Activated naive CD4-positive, alpha-beta T cell treated with anti-CD3 and anti-CD28 coated beads, Interleukin-2, amount 50 U/mL, for 16 hours (primary cell): ENCODE measurements at places on chromosomes 7 and 10.

DNA sequence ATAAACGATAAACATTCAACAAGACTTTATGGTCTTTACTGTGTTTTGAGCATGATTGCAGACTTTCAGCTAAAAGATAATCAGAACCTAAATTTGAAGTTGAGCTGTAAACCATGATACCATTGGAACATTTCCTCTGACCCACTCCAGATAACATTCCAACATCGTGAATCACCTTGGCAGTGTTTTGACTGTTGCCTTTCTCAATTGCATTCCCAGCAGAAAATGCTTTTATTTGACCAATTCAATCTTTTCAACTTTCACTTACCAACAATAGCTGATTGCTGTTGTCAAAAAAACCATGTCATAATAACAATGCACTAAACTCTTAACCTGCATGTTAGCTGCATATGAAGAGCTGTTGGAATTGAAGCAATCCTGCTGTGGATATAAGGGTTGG, 165.5 kb downstream of the MDFIC start:
- DNase-seq, result no peak

DNA sequence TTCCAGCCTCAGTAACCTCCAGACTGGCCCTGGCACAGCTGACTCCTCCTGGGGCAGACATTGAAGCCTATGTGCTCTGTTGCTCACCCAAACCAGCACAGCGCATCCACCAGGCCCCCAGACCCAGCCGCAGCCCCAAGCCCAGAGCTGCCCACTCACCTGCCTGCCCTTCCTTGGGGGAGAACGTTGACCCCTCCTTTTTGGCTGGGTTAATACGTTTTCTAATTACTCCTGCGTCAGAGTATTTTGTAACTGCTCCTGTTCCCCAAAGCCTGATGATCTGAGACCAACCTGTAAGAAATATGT, 106.9 kb upstream of the NPS start:
- DNase-seq, result no peak

DNA sequence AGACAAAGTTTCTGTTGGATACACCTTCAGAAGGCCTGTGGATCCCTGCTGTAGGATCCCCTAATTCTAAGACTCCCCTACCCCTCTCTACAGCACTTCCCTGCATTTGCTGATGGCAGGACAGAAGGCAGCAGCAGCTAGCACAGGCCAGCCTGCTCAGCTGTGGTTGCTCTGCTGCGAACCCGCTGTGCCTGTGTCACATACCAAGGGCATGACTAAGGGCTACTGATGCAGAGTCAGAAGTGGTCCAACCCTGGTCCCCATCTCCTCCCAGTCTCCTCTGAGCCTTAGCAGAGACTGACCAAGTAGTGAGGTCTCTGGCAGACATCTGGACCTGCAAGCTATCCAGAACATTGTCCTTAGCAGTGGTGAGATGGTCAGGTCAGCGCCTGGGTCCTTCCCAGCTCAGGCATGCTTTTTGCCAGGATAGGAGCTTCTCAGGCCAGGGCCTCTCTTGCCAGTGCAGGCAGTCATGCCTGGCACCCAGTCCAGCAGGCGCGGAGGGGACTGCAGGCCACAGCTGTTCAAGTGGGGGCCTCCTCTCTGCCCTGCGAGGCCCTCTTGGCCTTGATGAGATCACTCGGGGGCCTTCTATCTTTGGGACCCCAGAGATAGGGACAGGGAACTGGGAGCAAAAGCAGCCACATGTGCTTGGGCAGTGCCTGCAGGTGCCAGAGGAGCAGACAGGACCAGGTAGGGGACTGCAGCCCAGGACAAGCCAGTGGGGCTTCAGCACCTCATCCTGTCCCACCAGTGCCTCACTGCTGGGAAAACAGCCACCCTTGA, 146.4 kb downstream of the ZNF248 start:
- DNase-seq, result no peak

DNA sequence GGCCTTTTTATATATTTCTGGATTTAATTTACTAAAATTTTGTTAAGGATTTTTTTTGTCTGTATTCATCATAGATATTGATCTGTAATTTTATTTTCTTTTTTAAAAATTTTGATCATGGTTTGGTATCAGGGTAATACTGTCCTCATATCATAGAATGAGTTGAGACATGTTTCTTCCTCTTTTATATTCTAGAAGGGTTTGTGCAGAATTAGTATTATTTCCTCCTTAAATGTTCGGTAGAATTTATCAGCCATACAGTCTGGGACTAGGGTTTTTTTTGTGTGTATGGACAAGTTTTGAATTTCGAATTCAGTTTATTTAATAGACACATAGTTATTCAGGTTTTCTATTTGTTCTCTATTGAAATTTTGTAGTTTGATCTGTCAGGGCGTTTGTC, 54.0 kb downstream of the SHOC2 start:
- DNase-seq, result no peak

DNA sequence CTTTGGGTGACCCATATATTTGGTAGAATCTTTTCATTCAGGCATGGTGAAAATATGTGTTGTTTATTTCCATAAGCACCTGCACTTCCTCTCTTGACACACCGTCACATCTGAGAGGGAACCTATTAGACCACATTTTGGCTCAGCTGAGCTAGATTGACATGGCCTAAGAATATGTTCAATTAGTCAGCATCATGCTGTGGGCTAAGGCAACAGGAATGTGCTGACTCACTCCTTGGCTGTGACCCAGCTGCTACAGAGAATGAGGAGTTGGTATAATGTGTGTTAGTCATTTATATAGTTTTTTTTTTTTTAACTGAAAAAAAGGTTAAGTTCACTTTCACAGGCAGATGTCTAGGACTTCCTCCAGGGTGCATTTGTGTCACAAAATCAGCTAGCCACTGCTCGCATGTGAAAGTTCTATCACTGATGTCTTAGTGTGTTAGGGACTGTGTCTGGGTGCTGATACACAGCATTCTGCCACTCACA, 180.6 kb downstream of the SEMA3E start:
- DNase-seq, result no peak

GRCh38 chr7:131602994-131603372, 46.6 kb upstream of the PODXL start:
- DNase-seq, result no peak

GRCh38 chr10:125757742-125758141, 17.9 kb downstream of the MMP21 start:
- DNase-seq, result no peak

DNA sequence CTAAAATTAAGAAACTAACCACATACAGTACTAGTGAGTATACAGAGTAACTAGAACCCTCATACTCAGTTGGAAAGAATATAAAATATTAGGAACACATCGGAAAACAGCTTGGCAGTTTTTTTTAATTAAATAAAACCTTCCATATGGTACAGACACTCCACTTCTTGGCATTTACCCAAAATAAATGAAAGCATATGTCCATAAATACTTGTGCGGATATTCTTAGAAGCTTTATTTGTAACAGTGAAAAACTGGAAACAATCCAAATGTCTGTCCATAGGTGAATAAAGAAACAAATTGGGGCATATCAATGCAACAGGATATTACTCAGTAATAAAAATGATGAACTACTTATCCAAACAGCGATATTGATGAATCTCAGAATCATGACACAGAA, 410.0 kb downstream of the HTR7 start:
- no peak for DNase-seq

DNA sequence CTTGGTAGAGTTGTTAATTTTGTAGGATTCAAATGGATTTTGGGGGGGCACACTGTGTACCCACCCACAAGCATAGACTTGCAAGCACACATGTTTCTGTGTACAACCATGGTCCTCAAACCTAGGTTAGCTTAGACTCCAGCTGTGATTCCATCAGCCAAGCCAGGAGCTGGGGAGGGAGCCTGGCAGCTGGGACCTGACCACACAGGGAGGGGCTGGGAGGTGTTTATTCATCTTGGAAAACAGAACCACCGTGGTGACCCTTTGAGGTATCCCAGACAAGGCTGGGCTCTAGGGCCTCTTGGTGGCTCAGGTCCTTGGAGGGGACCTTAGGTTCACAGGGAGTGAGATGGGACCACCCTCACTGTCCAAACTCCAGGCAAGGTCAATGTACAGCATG, 410.3 kb downstream of the NEBL start:
- no peak for DNase-seq

DNA sequence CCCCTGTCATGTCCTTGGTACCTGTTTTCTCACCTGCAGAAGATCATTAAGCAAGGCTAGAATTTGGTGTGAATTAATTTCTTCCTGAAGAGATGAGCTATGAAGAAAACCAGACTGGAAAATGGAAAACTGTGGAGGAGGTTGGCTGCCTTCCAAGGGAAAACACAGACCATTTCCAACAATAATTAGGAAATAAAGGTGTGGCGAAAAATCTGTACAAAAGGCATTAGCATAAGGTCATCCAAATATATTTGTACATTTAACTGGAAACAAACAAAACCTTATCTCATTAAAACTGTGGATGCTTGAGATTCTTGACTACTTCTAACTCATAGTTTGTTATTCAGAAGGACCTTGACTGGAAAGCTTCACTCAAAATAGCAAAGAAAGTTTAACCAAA, 1.7 kb downstream of the STN1 start:
- no peak for DNase-seq

DNA sequence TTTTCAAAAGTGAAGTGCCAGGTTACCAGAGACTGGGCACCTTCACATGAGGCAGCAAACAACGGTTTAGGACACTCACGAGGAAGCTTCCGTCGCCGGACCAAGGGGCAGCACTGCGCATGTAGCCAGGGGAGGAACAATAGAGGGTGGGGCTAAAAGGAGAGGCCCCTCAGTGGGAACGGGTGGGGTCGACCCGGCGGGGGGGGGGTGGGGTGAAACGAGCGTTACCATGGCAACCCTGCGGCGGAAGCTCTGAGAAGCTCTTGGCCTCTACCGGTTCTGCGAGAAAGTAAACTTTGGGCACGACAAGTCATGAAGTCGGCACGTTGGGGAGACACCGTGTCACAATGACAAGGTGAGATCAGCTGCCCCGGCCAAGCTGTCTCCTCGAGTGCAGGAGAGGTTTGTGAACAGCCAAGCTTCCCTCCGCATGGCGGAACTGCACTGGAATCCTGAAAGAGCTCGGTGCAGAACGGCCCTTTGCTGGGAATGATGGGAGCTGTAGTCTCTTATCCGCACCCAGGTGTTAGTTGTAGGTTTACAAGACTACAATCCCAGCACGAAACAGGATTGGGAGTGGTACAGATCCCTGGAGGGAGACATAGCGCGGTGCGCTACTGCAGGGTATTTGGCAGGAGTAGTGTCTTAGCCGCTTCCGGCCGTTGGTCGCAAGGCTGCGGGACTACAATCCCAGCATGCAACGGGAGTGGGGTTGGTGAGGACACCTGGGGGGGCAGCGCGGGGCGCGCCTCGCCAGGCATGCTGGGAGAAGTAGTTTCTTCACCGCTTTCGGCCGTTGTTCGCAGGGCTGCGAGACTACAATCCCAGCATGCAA, 72.8 kb upstream of the ZNF722 start:
- peak; percentile 93 for DNase-seq

- no peak for DNase-seq
These were observed 117.3 kb upstream of the ZNF438 start for GRCh38 chr10:31148951-31149350.

GRCh38 chr7:133642907-133643306, 390.0 kb downstream of the EXOC4 start:
- DNase-seq, result no peak

DNA sequence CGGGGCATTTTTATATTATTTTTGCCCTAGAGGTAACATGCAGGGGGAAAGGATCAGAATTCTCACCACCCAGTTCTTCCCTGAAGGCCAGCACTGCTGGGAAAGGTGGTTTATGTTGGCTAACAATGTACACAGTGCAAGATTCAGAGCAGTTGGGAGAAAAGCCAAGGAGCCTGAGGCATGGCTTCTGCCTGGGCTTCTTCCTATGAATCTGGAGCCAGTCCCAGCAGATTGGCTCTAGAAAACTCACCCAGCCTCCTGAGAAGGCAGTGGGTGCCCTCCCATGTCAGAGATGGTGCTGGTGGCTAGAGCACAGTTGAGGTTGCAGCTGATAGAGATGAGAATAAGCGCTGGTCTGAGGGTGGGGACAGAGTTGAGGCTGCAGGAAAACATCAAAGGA, 44.7 kb upstream of the GPR26 start:
- DNase-seq, result no peak

DNA sequence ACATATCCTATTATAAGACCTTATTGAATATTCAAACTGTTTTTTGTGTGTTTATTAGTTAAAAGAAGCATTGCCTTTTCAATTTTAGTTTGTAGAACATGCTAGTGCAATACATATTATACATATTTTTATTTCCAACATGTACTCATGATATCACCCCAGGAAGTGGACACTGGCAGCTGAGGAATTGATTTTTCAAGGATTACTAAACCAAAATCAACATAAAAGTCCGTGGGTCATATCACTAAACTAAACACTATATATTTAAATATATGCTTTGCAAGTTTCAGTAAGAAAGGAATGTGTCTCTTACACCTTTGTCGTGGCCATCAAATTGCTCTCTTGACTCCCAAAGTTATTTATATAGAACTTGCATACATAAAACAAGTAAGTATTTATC, 185.2 kb downstream of the AGMO start:
- no peak for DNase-seq

GRCh38 chr7:82549616-82550285, 106.2 kb upstream of the CACNA2D1 start:
- DNase-seq, result no peak

DNA sequence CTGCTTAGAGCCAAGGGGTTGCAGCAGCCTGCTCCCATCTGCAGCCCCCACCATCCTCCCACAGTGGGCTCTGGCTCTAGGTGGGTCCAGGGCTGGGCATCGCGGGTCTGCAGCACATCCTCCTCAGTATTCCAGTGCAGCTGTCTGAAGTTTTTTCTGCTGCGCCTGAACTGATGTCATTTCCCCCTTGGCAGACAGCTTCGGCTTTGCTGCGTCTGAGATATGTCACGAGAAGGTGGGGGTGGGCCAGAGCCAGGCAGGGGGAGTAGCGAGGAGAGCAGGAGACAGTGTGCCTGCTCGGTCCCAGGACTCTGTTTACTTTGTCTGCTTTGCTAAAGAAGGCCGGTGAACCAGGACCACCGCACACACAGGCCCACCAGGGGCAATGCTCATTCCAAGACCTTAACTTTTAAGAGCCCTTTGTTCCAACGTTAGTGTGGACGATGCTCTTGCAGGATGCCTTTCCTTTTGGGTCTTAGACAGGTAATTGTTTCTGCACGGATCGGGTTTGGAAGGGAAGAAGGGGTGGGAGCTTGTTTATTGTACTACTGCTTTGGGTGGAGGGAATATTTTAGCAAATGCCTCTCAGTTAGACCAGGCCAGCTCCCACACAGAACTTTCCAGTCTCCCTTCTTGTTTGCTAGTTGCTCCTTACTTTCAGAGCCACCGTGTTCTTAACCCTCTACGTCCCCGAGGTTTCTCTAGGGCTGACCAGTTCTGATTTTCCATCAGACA, 32.4 kb downstream of the WBP1L start:
- peak; percentile 17 for DNase-seq

GRCh38 chr7:78092331-78092730, 293.8 kb downstream of the PHTF2 start:
- no peak for DNase-seq

DNA sequence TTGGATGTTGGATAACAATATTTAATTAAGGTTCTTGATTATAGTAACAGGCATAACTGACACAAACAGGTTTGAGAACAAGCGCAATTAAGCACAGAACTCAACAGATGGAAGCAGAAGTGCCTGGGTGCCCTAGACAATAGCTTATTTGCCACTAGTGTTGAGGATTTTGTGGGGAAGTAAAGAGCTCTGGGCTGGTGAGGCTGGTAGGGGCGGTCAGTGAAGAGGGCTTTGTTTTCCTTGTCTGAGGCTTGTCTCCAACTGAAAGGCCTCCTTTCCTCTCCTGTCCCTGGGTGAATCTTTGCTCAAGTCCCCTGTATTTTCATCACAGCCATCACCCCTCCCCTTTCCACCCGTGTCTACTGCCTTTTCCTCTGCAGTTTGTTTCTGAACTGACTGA, 104.6 kb downstream of the KAT6B start:
- no peak for DNase-seq
